Motor neuron (in vitro differentiated cells): ENCODE measurements at places on chromosomes 2 and 18. TPM values are rescaled to one million over a fixed set of nuclear protein-coding genes. Genes with fewer than 3 reads are reported as not detected.

GRCh38 chr2:68916226-68916625, 36.5 kb downstream of the GKN2 start:
- no peak for ATAC-seq

- no peak for ATAC-seq
Observed at GRCh38 chr18:57273194-57273593, 79.2 kb upstream of the ST8SIA3 start.

- ATAC-seq: no peak
Observed at GRCh38 chr2:4963106-4963505, 729.1 kb upstream of the SOX11 start.

Gene CEP76
- total RNA-seq: 13.9 and 16.0 TPM in 2 replicates
